NCI-H2171 treated with DMSO at 0.1 percent for 48 hours (cell line): ENCODE measurements at places on chromosomes 1 and 21.
A peak's percentile ranks its signal among the peaks of the same experiment; 100 is the strongest.

- no peak for DNase-seq
These were observed 56.4 kb upstream of the SIPA1L2 start for GRCh38 chr1:232686346-232686745.

DNA sequence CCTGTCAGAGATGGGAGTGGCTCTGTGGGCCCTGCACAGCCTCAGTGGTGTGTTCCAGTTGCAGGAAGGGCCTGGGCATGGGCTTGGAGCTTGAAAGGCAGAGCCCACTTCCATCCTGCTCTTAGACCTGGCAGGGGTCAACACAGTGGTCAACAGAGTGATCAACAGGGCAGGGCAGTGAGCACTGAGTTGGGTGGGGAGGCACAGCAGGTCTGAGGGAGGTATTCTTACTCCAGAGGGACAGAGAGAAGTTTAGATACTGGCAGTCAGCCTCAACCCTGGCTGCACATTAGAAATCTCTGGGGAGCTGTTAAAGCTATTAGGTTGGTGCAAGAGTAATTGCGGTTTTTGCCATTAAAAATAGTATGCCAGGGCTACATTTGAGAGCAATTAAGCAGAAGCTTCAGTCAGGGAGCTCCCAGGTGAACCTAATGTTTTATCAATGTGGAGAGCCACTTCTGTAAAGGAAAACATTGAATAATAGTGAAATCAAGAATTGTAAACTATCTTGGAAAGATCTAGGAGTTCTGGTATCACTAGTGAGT is 37.7 kb downstream of the SH3BGR start:
- DNase-seq: peak; percentile 19

DNA sequence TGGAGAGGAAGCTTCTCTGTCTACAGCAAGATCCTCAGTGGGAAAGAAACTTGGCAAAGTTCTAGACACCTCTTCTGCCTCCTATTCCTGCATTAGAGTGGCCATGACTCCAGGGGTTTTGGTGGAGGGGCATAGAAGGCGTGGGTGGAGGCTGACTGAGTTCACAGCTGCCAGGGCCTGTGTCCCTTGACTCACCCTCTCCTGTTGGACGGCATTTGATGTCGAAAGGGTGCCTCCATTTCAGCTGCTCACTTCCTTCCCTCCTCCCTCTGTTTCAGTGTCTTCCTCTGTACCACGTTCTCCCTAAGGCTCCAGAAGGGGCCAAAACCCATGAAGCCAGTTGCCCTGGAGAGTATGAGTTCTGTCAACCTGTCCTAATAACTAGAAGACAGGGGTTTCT is 632 bp downstream of the TMEM79 start:
- no peak for DNase-seq

- DNase-seq: no peak
These were observed 17.8 kb upstream of the PPP2R5A start for GRCh38 chr1:212267460-212267859.

DNA sequence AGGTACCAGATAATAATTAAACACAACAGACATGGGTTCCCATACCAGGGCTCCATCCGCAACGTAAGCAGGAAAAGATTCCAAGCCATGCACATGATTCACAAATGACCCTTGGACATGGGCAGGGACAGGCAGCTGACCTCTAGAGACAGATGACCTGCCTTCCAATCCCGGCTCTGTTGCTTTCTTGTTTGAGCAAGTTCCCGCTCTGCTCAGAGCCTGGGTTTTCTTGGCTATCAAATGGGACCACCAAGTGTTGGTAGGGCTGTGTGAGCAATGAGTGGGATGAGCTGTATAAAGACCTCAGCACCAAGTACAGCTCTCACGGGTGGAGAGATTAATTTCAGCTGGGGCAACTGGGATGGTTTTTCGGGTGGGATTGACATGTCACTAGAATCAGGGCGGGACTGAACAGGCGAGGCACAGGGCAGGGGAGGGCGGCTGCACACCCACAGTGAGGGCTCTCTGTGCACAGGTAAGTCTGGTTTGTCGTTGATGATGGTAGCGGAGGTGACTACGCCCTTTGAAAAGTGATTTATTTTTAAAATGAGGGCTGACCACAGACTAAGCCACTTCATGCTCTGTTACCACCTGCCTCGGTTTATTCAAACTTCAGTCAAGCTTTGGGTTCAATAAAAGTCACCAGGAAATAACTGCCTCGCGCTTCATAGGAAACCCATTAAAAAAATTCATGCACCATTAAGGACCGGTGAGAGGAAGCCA is 57.5 kb upstream of the IFFO2 start:
- DNase-seq: no peak

DNA sequence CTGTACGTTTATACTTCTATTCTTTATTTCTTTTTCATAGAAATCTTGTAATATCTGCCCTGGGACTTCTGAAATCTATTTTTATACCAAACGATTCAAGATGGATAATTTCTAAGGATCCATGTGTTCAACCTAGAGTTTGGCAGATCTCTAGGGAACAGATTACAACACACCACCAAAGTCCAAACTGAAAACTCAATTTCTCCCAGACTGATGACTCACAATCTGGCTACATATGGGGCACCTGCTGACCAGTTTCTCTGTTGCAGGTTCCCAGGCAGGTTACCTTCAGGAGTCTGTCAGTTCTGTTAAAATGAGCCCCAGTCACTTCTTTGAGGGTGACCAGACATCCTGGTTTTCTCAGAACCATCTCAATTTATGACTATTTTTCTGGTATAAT is 439.4 kb downstream of the GPATCH2 start:
- DNase-seq: peak; percentile 4
